ENCODE measurements at places on chromosomes 6 and 20.
A peak's percentile ranks its signal among the peaks of the same experiment; 100 is the strongest.

DNA sequence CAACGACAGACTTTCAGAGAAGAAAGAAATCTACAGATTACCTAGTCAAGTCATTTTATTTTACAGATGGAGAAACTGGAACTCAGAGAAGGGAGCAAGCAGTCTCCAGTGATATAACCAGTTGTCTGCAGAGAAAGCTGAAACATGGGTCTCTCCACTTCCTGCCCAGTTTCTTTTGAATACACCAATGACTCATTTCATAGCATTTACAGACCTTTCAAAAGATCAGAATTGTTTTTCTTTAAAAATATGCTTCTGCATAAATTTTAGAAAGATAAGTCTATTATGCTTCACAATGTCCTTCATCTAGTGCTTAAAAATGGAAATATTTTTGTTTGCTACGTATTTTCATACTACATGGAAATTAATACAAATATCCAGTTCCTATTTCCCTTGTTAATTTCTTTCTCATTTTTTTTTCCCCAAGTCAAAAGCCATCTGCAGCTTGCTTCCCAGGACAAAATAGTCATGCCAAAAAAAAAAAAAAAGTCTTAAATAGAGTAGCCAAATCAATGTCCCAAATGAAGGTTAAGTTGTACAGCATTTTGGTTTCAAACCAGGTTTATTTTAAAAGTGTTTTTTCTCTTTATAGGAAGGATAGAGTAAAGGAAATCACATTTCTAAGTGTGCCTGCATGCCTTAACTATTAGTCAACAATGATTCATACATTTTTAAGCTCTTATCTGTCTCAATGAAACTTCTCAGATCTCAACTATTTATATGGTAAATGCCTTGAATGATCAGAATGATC is 36.9 kb downstream of the ARHGAP18 start:
- peak; percentile 28 for DNase-seq

- DNase-seq: no peak
Measured at GRCh38 chr6:162220876-162221275, 506.7 kb downstream of the PRKN start.

DNA sequence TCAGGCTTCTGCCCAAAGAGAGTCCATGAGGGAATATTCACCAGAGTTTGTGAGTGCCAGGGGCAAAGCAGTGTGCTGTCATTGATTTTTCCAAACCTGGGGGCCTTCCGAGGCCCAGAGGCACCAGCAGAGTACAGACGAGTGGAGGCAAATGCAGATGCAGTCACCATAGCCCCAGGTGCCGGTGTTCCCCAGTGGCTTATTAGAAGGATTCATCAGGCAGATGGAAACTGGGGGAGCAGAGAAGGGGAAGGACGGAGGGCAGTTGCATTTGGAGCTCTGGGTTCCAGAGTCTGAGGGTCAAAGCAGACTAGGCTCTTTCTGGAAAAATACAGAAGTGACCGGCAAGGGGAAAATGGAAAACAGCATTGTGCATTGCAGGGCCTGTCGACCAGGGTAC is 184.2 kb downstream of the ANKRD60 start:
- no peak for DNase-seq

GRCh38 chr20:35312318-35312717 is 20.1 kb upstream of the FAM83C start:
- DNase-seq: no peak

DNA sequence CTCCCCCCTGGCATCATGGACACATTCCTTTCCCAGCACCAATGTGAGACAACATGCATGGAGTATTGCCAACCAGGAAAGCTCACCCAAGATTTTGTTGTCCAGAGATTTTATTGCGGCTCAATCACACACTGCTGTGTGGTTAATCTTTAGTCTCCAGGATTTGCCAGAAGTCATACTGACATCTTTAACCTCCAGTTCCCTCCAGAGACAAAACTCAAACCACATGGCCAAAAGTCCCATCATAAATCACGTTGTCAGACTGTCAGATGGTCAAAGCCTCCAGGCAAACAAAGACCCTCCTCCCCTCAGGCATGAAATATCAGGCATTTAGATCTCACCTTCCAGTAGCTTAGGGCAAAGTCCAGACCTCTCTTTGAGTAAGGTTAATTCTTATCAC is 97.3 kb upstream of the OPRM1 start:
- no peak for DNase-seq

Measured in naive thymus-derived CD8-positive, alpha-beta T cell (primary cell).